ENCODE measurements at places on chromosomes 1 and 21.

GRCh38 chr1:181347495-181348390 lies 135.6 kb upstream of the CACNA1E start:
- DNase-seq, result no peak

DNA sequence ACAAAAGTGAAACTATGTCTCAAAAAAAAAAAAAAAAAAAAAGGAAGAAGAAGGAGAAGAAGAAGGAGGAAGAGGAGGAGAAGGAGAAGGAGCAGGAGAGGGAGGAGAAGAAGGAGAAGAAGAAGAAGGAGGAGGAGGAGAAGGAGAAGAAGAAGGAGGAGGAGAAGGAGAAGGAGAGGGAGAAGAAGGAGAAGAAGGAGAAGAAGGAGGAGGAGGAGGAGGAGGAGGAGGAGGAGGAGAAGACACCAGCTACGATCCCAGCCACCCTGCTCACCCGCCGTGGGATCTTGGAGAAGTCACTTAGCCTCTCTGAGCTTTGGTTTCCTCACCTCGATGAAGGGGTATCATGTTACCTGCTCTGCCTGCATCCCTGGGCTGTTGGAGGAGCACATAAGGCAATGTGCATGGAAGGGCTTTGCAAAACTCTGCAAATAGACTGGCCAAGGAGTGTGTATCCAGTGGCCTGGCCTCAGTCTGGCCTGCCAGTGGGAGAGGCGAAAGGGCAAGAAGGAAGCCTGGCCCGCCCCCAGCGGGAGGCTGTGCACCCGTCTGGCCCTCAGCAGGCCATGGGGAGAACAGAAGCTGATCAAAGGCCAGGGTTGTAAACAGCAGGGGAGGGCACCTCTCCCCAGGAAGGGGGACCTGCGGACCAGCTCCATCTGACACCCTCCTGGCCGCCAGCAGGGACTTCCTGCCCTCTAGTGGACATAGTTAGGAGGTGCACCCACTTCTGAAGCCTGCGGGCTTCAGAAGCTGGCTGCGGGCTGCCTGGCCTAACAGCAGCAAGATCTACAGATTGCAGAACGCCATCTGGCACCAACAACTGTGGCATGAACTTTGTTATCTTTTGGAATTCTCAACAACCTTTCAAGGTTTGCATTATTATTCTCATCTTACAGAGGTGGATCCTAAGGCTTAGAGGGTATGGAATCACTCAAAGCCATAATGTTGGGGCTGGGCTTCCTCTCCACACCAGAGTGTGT lies 19.2 kb upstream of the CDK18 start:
- DNase-seq, result no peak

GRCh38 chr1:28449904-28450303 lies 55.9 kb upstream of the RCC1 start:
- no peak for DNase-seq

DNA sequence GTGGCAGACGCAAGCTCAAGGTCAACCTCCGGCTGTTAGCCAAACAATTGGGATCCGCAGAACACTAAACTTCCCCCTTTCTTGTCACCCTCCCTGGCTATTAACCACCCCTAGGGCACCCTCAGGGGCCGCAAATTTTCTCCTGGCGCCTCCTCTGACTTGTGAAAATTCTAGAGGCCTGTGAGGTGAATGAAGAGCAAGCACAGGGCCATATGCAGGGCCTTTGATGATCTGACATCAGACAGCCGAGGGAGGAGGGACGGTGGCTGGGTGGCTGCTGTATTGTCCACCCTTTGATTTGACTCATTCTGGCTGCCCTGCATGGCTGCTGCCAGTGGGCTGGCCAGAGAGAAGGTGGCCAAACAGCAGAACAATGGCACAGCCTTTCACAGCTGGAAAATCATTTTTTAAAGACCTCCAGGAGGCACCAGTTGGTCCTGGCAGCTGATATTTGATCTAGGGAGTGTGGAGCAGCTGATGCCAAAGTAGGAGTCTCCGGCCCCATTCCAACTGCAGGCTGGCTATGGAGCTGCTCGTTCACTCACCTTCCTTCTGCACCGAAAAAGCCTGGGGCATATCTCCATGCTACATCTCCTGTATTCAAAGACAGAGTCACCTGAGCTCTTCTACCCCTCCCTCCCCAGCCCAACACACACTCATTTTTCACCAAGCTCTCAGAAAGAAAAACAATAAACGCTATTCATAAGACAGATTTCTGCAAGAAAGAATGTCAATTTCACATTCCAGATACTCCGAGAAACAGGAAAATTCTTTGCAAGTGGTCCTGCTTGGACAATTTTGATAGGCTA lies 44.9 kb upstream of the BARHL2 start:
- no peak for DNase-seq

DNA sequence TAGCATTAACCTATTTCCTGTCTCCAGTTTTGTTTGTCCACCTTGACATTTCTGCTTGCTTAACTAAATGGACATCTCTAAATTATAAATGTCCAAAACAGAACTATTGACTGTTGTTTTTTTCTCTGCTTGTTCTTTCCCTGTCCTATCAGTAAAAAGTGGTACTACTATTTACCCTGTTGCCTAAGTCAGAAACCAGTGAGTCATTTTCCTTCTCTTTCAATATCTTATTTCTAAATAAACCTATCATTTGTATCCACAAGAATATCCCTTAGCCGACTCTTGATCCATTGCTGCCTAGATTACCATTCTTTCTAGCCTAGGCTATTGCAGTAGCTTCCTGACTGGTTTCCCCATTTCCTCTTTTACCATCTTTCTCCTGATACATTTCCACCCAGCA lies 22.5 kb downstream of the MIER1 start:
- no peak for DNase-seq

GRCh38 chr1:27306071-27306470 lies 15.9 kb upstream of the TMEM222 start:
- no peak for DNase-seq

GRCh38 chr1:241376701-241377100 lies 19.7 kb upstream of the RGS7 start:
- no peak for DNase-seq

- no peak for DNase-seq
Observed at GRCh38 chr1:180964595-180964994, 51.9 kb downstream of the KIAA1614 start.

- DNase-seq, result no peak
Observed at GRCh38 chr1:57820356-57821095, 396.7 kb upstream of the DAB1 start.

GRCh38 chr1:38586993-38587646 lies 272.5 kb downstream of the RRAGC start:
- no peak for DNase-seq

- no peak for DNase-seq
Observed at GRCh38 chr1:244456586-244456985, 4.5 kb upstream of the CATSPERE start.

DNA sequence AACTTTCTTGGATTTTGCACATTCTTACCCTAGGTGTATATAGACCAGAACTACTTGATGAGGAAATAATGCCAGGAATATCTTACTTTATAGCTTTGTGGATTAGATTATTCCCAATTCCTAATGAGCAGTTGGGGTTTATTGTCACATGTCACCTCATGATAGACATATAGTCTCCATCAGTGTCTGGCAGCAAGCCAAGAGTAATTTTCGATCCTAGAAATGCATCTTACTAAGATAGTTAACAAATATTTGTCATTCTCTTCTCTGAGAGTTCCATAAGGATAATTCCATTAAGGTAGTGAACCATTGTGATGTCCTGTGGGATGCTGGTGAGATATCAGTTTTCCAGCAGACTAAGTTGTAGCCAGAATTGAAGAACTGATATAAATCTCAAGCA lies 1282.9 kb upstream of the B3GALT2 start:
- no peak for DNase-seq

DNA sequence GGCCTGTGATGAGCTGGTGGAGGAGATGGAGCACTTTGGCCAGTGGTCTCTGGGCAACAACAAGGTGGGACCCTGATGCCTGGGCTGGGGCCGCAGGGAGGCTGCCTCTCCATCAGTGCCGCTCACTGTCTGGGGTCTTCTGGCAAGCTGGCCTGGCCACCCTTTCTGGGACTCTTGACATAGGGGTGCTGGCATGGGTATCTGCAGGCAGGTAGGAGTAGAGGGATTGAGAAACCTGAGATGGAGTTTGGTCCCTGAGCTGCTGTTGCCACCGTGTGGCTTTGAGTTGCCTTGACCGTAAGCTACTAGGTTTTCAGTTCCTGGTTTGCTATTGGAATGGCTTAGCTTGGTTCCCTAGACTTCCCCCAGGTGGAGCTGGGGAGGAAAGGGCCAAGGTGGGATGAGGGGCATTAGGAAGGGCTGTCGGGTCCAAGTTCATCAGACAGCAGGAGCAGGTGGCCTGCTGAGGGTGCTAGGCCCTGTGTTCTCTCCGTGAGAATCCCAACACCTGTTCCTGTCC lies 13.2 kb upstream of the MFN2 start:
- DNase-seq, result no peak

DNA sequence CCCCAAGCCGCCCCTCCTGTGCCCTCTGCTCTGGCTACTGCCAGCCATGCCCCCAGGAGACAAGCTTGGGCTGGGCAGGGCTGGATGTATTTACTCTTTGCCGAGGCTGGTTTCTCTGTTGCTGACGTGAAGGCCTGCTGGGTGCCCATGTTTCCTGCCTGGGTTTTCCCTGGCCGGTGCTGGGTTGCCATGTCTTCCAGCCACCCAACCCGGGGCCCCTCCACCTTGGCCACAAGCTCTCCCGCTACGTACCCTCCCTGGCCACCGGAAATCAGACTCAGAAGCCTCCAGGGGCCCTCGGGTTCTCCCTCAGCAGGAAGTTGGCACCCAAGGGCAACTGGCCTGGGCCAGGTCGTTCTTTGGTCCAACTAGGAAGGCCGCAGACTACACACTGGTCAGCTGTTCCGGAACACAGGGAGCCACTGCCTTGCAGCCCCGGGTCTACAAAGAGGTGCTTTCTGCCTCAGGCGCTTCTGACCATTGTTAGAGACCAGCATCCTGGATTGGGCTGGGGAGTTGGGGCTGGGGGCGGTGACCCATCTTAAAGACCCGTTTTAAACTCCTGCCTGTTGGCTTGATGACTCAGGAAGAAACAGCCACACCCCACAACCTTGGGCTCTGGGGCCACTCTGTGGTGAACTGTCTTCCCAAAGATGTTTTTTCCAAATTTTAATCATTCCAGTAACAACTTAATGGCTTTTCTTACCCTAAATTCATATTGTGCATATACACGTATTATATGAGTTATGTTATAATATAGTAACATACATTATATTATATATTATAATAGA lies 71.2 kb upstream of the RUNX3 start:
- DNase-seq, result no peak

GRCh38 chr1:109161858-109162606 lies 48.1 kb downstream of the ELAPOR1 start:
- peak; percentile 87 for DNase-seq

DNA sequence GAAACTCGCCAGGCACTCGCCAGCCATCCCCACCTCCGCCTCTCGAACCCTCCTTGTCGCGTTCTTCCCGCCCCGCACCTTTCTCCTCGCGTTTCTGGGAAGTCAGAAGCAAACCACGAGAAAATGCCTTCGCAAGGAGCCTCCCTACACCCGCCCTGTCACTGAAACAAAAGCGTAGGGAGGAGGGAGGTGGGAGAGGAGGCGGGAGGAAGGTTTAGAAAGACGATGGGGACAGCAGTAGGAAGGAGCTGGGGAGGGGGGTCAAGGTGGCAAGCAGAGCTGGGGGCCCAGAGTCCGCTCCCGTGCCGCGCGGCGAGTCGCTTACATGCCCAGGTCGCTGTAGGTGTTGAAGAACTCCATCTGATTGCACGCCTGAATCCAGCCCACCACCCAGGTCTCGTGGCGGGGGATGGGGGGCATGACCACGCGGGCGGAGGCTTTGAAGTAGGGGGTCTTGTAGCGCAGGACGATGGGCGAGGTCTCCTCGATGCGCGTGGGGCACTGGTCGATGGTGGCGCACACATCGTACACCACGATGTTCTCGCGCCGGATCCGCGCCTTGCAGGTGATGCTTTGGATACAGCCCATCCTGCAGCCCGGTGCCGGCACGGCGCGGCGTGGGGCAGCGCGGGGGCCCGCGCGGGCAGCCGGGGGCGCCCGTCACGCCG lies 1.0 kb downstream of the FAM78B start:
- no peak for DNase-seq

- DNase-seq, result no peak
Observed at GRCh38 chr1:169421309-169421708, 6.0 kb downstream of the CCDC181 start.

DNA sequence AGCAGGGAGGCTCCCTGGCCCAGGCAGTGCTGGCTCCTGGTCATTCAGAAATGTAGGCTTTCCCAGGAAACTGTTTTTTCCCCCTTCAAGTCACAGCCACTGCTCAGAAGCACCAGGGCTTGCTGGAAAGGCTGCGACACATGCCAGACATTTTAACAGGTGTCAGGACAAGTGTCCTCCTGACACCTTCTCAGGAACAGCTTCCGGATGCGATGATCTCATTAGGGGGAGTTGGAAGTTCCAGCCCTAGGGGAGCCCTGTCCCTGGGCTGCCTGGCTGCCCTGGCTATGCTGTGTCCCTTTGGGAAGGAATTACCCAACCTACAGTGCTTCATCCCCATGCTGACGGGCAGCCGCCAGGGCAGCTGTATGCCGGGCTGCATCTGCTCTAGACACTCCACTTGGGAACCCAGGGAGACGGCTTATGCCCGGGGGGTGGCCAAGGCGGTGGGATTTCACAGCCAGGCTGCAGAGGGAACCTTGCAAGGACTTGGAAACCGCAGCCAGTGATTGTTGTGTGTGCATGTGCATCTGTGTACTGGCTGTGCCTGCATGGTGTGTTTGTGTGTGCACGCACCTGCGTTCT lies 41.8 kb downstream of the AJAP1 start:
- DNase-seq, result no peak

DNA sequence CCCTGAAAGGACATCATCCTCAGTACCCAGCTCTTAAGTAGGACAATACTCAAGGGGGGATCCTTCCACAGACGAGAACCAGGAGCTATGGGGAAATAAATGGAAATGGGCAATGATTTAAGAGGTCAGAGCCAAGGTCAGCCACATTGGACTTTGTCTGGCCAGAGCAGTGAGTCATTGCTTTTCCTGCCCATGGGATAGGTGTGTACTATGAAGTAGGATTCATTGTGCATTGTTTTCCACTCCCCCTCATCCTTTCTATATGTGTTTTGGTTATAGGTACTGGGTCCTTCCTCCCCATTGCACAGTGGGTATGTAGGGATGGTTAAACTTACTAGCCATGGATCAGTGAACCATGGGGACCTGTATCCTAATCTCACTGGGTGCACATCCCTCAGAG lies 328.9 kb upstream of the USP25 start:
- no peak for DNase-seq

DNA sequence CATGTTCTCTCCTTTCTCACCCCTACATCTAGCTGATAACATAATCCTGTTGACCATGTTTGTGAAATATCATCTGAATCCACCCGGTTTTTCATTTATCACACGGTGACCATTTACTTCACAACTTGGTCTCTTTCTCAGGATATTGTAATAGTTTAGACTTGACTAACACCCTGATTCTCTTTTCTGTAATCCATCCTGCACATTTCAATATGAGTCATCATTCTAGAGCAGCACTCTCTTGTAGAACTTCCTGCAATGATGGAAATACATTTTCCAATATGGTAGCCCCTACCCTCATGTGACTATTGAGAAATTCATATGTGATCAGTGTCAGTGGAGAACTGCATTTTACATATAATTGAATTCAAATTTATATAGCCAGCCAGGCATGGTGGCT lies 2.3 kb upstream of the JAM2 start:
- DNase-seq, result no peak

GRCh38 chr1:53265581-53265980 lies 27.3 kb upstream of the MAGOH start:
- DNase-seq, result no peak
